ENCODE measurements at places on chromosomes 5 and 9.
A peak's percentile ranks its signal among the peaks of the same experiment; 100 is the strongest.

DNA sequence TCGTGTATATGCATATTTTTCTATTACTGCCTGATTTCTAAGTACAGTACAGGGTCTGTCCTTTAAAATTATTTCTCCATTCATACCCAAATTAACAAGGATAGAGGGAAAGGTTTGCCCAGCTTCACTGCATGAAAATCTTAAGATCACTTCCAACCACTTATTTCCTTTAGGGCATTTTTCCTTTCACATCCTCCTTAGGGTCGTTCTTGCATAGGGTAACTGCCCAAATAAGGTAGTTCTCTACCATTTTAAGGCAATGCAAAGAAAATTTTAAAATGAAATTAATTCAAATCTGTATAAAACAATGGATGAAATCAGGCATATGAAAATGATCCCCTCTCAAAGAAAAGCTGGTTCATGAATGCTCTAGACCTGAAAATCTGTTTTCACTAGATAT lies 4.1 kb upstream of the CDC20B start:
- DNase-seq: no peak

GRCh38 chr5:157669701-157670097 lies 1.6 kb upstream of the C5orf52 start:
- no peak for DNase-seq

- no peak for DNase-seq
Observed at GRCh38 chr9:106964329-106964728, 101.4 kb downstream of the ZNF462 start.

- DNase-seq: no peak
Observed at GRCh38 chr9:121450241-121450640, 49.4 kb downstream of the GGTA1 start.

DNA sequence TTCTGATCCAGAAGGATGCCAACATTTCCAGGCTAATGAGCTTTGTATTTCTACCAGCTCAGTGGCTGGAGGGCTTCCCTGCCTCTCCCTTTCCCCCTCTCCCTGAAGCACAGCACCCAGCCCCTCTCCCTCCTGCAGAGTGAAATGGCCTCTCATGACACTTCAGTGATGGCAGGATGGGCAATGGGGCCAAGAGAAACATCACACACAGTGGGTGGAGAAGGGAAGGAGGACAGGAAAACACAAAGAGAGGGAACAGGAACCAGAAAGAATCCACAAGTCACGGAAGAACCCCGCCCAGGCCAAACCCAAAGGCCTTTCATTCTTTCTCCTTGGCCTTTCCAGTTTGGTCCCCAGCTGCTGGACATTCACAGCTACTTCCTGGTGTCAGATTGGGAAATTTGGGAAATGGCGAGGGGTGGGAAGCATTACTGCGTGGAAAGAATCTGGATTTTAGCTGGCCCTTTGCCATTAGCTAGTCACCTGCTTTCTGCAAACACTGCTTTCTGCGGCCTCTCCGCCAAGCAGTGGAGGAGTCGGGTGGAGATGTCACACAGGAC lies 82.6 kb downstream of the GLDC start:
- no peak for DNase-seq

DNA sequence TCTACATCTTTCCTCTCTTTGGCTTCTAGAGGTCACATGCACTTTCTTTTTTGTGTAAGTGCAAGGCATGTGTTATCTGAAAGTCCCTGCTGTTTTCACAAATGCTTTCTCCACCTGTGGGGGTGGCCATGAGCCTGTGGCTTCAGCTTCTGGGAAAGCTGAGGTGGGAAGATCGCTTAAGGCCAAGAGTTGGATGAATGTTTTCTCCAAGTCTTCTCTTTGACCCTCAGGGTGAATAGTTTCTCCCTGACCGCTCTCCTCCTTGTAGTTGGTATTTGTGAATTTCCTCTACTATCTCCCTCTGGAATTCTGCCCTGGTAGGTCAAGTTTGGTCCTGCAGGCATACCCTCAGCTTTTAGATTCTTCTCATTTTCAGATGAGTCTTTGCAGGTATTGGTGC lies 74.2 kb downstream of the UGCG start:
- no peak for DNase-seq

GRCh38 chr5:38636626-38637025 lies 80.2 kb upstream of the LIFR start:
- DNase-seq: no peak

- no peak for DNase-seq
Observed at GRCh38 chr5:147418613-147419012, 91.3 kb downstream of the DPYSL3 start.

DNA sequence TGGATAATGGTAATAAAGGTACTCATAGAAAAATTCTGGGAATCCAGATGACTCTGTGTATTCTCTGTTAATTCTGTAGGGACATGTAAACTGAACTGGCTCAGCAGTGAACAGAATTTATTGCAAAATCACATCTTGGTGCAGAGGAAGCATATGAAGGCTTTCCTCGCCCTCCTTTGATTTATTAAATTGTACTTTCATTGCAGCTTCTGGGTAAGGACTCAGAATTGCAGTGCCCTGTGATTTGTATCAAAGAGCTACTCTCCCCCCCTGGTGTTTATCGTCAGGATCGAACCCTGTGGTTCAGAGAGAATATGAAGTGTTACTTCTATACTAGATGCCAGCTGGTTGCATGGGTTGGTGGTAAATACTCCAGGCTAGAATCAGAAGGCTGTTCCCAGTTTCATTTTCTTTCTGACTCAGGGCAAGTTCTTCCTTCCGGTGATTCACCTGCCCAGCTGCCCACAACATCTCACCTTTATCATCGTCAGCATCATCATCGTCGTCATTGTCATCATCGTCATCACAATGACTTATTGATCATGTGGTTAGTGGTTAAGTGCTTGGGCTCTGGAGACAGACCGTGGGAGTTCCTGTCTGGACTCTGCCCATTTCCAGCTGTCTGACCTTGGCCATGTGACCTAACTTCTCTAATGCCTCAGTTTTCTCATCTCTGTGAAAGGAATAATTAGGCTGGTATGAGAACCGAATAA lies 238.8 kb downstream of the ARHGAP26 start:
- peak; percentile 35 for DNase-seq

- no peak for DNase-seq
Observed at GRCh38 chr9:98809311-98810101, 2.0 kb downstream of the GALNT12 start.

DNA sequence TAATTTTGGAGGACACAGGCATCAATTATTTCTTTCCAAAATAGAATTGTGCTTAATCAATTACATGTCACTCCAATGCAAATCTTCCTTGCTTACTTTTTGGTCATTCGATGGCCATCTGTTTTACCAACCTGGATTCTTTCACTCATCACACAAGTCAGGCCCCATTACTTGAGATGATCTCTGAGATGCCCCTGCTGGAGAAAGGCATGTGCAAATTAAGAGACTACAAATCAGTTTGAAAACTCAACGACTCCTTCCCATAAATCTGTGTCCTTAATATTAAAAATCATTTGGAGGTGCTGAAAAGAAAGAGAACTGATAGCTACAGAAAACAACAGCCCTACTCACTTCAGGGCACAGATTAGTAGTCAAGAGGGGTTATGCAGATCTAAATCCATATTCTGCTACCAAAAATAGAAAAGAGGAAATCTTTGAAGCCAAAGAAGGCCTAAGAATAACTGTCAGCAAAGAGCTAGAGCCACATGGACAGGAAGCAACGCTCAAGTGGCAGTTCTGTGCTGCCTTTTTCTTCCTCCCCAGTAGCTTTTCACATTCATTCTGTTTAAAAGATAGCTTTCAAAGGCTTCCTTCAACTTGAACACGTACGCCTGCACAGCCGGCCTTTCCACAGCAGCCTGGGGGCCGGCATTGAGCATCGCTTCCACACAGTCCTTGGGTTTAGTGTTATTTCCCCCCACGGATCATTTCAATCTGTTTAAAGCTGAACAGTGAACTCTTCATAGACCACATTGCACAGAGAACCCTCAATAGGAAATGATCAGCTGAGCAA lies 79.3 kb upstream of the MAP3K1 start:
- DNase-seq: no peak

DNA sequence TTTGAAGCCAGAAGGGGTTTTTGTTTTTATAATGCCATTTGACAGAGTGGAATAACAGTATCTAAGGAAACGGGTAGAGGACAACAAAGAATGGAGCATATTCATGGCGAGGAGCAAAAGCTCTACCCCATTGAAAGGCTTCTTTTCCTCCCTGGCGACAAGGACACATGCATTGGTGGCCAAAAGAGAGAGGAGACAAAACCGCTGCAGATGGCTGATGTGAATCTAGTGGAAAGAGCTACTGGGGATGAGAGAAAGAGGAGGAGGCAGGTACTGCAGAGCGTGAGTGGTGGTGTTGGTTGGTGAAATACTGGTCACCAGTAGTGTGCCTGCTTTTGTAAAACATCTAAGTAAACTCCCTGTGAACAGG lies 491 bp downstream of the APC start:
- DNase-seq: no peak

DNA sequence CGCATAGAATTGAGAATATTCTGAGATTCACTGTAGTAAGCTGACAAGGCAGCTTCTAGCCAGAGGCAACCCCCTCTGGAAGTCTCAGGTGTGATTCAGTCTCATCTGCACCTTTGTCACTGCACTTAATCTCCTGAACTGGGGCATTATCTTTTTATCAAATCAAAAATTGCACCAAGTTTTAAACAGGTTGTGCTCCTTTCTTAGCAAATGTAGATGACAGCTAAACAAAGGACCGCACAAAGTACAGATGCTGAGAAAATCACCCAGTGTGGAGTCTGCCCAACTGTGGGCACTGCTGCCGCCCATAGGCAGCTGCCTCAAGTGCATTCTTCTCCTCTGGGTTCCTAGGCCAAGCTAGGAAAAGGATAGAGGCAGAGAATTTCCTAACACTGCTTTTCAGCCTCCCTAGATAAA lies 51.1 kb downstream of the STARD4 start:
- DNase-seq: no peak

DNA sequence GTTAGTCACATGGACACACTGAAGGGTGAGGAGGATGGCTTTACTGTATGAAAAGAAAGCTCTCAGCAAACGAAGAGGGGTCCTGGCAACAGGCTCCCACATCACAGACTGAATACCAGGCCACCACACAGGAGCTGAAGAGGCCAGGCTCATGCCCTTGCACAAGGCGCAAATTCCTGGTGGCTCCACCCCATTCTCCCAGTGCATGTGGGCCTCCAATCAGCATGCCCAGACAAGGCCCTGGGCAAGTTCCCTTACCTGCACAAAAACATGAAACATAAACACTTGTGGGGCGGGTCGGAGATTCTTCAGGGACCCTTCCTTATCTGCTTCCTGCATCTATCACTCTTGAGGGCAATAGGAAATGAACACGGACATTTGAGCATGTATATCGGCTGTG lies 935.8 kb upstream of the EDIL3 start:
- no peak for DNase-seq

- DNase-seq: no peak
Observed at GRCh38 chr5:158559066-158559465, 540.6 kb downstream of the EBF1 start.
